ENCODE measurements at places on chromosomes 4 and X.

- DNase-seq = no peak
Measured at GRCh38 chr4:157957905-157958304, 214.9 kb downstream of the GASK1B start.

DNA sequence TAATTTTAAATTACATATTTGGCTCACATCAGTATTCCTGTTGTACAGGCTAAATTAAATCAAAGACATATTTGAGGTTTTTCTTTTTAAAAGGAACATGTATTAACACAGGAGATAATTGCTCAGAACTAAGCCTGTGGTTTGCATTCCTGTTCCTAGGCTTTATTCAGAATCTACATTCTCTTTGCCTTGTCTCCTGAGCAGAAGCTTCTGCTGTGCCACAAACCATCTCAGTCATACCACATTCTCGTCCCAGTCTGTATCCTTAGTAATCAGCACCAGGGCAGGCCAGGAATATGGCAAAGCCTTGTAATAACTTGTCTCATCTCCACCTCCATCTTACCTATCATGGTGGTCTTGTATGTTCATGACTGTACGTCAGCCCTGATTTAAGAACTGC is 162.8 kb downstream of the ARHGAP24 start:
- no peak for DNase-seq

- DNase-seq = no peak
Measured at GRCh38 chr4:150821641-150822040, 193.4 kb downstream of the LRBA start.

DNA sequence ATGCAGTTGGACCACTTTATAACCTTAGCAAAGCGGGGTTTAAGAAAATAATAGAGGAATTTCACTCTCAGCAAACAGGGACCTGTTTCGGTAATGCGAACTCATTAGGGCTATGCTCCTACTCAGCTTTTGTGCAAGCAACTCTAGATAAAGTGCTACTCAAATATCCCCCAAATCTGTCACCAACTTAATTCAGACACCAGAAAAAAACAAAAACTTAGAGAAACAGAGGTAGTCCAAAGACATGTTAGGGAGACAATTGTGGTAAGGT is 123.0 kb downstream of the CAMK2D start:
- no peak for DNase-seq

- no peak for DNase-seq
Measured at GRCh38 chr4:88320780-88321373, 36.5 kb upstream of the PPM1K start.

- DNase-seq = no peak
Measured at GRCh38 chr4:112410804-112411203, 105.2 kb downstream of the NEUROG2 start.

DNA sequence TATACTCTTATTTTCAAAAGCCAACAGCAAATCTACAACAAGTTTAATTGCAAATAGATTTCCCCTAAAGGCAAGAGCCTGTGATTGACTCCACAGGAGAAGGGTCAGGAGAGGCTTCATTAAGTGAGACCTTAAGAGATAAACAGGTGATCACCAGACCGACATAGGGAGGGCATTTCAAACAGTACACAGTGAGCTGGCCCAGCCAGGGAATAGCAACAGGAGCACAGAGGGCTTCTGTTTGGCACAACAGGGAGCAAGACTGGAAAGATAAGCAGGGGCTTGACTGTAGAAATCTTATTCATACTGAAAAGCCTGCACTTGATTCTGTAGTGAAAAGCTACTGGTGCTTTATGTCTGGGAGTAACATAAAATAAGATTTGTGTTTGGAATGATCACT is 3.9 kb downstream of the RUFY3 start:
- DNase-seq = no peak

- no peak for DNase-seq
Measured at GRCh38 chr4:18297684-18298083, 276.1 kb upstream of the LCORL start.

GRCh38 chr4:10527438-10527837 is 70.2 kb upstream of the ZNF518B start:
- no peak for DNase-seq

- no peak for DNase-seq
Measured at GRCh38 chr4:182093431-182093831, 149.8 kb upstream of the TENM3 start.

GRCh38 chr4:1469043-1469442 is 62.8 kb upstream of the NKX1-1 start:
- DNase-seq = no peak

DNA sequence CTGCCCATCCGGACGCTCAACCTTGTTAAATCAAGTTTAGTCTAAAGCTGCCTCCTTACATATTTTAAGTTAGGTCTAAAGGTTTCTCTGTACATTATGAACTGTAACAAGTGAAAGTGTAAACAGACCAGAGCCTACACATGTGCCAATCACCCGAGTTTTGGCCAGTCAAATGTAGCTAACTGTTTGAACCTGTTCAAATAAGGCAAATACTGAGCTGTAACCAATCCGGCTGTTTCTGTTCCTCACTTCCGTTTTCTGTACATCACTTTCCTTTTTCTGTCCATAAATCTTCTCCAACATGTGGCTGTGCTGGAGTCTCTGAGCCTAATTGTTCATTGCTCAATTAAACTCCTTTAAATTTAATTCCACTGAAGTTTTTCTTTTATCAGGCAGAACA is 113.3 kb upstream of the SHISA3 start:
- no peak for DNase-seq

- DNase-seq = no peak
Measured at GRCh38 chr4:79920163-79920853, 152.7 kb downstream of the ANTXR2 start.

- DNase-seq = no peak
Measured at GRCh38 chrX:78452356-78452755, 124.9 kb upstream of the CYSLTR1 start.

DNA sequence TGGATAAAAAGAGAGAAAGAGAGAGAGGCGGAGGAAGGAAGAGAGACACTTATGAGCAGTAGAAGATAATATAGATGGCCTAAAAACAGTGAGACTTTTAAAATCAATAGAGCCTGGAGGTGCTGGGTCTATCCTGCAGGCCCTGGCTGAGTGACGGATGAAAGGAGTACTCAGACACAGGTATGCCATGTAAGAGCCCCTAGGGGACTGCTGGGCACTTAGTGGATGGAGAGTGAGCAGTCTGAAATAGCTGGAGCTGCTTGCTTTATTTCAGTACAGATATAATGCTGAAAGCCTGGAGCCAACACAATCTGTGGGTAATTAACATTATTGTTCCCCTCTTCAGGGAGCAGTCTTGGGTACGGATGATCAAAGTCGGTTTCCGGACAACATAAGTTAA is 578.6 kb downstream of the SPOCK3 start:
- no peak for DNase-seq

DNA sequence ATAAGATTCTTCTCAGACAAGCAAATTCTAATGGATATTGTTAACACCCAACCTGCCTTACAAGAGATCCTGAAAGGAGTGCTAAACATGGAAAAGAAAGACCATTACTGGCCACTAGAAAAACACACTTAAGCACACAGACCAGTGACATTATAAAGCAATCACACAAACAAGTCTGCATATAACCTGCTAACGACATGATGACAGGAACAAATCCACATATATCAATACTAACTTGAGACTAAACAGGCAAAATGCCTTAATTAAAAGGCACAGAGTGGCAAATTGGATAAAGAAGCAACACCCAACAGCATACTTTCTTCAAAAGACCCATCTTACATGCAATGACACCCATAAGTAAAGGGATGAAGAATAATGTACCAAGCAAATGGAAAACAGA is 100.5 kb upstream of the PCDH18 start:
- no peak for DNase-seq

- no peak for DNase-seq
Measured at GRCh38 chr4:161992317-161992716, 171.5 kb downstream of the FSTL5 start.

- DNase-seq = no peak
Measured at GRCh38 chr4:110618581-110619462, 4.1 kb downstream of the PITX2 start.
